ENCODE measurements at places on chromosomes 7 and 10.

DNA sequence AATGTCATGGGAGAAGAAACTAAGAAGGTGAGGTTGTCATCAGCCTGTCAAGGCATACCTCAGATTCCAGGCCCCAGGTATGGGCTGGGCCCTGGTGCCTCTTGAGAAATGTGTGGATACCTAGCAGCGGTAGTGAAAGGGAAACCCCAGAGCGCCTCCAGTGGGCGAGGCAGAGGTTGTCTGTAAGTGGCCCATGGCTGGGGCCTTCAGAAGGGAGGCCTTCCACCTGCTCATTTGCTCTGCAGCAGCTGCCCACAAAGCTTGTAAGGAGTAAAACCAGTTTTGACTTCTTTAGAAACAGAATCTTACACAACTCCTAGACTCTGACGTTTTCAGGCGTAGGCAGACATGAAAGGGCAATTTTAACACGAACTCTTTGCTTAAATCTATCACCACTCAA, 509.9 kb downstream of the PARD3 start:
- no peak for DNase-seq

DNA sequence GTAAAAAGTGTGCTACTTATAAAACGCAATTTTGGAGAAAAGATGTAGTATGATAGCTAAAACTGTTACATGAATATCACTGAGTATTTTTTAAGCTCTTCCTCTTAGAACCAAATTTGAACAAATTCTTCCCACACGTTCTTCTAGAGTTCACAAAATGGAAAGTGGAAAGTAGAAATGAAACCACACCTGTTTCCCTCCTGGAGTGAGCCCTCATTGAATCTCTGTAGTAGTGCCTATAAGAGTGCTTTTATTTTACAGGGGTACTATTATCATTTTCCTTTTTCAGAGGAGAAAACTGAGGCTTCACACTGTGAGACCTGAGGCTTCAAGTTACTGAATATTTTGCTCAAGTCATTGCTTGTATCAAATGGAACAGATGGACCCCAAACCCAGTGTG, 393.0 kb downstream of the NRG3 start:
- DNase-seq: no peak

GRCh38 chr10:130257897-130258296, 121.7 kb downstream of the GLRX3 start:
- no peak for DNase-seq

- no peak for DNase-seq
Observed at GRCh38 chr7:95906851-95907250, 134.5 kb downstream of the DYNC1I1 start.

DNA sequence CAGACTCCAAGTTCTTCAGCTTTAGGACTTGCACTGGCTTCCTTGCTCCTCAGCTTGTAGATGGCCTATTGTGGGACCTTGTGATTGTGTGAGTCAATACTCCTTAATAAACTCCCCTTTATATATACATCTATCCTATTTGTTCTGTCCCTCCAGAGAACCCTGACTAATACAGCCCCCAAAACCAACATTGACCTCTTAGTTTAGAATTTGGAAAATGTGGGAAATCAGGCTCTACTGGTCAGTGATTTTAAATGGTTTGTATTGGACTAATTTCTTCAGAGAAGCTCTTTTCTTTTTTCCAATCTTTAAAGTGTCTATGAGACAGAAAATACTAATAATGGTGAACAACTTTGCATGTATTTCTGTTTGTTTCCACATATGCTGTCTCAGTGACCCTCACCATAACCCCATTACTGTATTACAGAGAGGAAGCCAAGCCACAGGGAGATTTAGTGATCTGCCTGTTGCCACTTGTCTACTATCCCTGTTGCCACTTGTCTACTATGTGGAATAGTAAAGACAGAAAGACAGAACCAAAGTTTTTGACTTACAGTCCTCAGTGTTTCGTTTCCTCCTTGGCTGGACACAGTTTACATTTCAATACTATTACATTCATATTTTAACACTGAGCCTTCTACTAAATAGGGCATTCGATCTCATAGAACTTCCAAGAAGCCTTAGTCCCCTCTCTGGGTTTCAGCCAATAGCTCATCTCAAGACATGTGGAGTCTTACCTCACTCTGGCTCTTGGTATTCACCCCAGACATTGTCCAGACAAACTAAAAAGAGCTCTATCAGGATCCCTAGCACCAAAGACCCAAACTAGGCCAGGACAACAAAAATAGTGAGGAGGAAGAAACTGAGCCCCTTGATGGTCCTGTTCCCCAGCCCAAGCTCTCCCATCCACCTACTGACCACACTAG, 121.0 kb downstream of the AKR1D1 start:
- DNase-seq: no peak

DNA sequence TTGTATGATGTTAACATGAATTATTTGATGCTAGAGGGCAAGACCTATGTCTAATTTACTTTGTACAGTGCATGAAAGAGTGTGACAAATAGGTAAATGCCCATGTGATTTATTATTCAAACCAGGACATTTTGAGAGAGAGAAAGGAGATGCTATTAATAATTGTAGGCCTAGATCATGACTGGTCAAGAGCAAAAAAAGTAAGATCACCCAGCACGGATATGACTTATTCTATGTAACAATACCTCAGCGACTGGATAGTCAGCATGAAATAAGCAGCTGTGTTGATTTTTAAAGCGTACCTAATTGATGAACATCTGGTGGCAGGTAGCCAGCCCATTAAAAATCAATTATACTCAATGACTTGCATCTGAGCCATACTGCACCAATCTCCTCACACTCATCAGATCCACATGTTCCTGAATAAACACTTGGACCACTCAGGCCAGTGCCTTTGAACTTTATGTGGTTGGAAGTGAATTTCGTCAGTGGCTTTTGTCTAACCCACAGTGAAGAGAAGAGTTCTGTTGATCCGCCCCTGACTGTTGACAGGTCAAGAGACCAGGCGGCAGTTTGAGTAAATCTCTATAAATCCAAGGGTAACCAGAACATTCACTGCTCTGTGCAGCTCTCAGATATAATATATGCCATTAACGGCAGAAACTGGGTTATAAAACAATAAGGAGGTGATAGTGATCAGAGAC, 435.3 kb downstream of the MDFIC start:
- no peak for DNase-seq

- no peak for DNase-seq
Observed at GRCh38 chr10:63889803-63890202, 368.6 kb downstream of the REEP3 start.

GRCh38 chr10:99859585-99859984, 77.1 kb downstream of the ABCC2 start:
- no peak for DNase-seq

- DNase-seq: no peak
Observed at GRCh38 chr7:21980926-21981500, 35.3 kb upstream of the CDCA7L start.

GRCh38 chr10:93113042-93113441, 39.3 kb downstream of the CYP26A1 start:
- no peak for DNase-seq

DNA sequence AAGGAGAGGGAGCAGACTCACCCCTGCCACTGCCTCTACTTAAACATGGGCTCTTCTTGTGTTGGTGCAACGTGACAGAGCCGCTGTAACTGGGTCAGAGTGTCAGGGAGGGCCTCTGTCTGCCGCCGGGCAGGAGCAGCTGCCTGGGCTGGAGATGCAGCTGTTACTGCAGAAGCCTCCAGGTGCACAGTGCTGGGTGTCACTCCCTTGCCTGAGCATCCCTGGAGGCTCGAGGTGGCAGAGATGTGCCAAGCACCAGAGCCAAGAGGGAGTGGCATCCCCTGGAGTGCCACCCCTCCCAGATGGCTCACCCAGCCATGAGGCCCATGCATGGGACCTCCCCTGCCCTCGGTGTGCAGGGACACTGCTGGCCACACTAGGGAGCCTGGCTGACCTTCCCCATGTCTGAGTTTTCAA, 145.7 kb downstream of the PRPF18 start:
- DNase-seq: no peak

GRCh38 chr10:29830531-29831512, 196.1 kb upstream of the SVIL start:
- no peak for DNase-seq

GRCh38 chr10:21369697-21370096, 155.8 kb downstream of the SKIDA1 start:
- no peak for DNase-seq

All from CD4-positive, alpha-beta T cell treated with Interleukin-21 for 1 hour (primary cell).